ENCODE measurements at places on chromosomes 13 and 19. TPM values are rescaled to one million over a fixed set of nuclear protein-coding genes. Genes with fewer than 3 reads are reported as not detected.

Gene ZNF296
- polyA plus RNA-seq: 0.45 TPM

Gene ZNF418
- polyA plus RNA-seq: 11.3 TPM

Gene OR10H1
- polyA plus RNA-seq: not detected

Gene TMEM145
- not detected for polyA plus RNA-seq

Gene LILRA6
- polyA plus RNA-seq: 1.8 TPM

Gene NCAN
- not detected for polyA plus RNA-seq

Gene ZNF350
- 7.3 TPM for polyA plus RNA-seq

Gene S1PR5
- 1.5 TPM for polyA plus RNA-seq

Gene S1PR4
- 0.21 TPM for polyA plus RNA-seq

- DNase-seq: no peak
Measured at GRCh38 chr19:28884786-28885476, 328.0 kb downstream of the UQCRFS1 start.

GRCh38 chr13:91185294-91185863 is 162.1 kb upstream of the MIR17HG start:
- peak; percentile 40 for DNase-seq

GRCh38 chr13:86882835-86883234 is 788.3 kb upstream of the SLITRK5 start:
- DNase-seq: no peak

DNA sequence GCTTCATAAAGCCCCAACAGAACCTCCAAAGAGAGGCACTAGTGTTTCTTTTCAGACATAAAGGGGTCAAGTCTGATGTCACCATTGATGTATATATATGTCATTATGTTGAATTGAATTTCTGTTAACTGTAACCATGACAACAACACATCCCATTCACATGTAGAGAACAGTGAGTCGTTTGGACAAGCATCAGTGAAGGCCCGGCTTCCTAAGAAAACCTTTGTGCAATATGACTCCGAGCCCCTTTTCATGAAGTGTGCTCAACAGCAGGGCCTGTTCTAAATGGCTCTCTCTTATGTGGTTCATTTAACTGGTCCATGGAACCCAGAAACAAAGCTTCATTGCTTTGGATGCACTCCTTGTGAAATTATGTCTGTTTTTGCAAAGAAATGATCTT is 67.2 kb upstream of the UBL3 start:
- DNase-seq: no peak

DNA sequence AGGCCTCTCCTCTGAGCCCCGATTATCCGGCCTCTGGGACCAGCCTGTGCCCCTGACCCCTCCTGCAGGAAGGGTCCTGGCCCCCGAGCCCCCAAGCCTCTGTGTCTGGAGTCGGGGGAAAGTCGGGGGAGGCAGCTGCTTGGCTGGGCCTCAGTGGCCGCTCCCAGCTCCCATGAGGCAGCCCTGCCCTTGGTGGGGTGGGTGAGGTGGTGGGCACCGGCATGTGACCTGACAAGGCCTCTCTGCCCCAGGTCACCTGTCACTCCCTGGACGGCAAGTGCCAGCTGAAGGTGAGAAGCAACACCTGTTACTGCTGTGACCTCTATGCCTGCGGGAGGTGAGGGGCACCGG is 41.5 kb downstream of the TMEM255B start:
- no peak for DNase-seq

DNA sequence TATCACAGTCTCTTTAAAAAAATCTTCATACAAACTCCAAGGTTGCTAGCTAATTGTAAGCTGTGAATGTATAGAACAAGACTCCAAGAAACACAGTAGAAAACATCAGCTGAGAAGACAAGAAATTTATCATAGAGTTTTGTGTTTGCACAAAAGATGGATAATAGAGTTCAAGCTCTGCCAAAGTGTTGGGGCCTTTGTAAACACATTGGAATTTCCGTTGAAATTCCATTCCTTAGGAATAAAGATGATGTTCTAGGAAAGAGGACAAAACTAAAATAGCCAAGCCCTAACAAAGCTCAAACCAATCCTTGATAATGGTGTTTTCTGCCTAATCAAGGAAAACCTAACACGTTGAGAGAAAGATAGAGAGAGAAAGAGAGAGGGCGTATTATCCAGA is 20.6 kb downstream of the LRRC63 start:
- no peak for DNase-seq

DNA sequence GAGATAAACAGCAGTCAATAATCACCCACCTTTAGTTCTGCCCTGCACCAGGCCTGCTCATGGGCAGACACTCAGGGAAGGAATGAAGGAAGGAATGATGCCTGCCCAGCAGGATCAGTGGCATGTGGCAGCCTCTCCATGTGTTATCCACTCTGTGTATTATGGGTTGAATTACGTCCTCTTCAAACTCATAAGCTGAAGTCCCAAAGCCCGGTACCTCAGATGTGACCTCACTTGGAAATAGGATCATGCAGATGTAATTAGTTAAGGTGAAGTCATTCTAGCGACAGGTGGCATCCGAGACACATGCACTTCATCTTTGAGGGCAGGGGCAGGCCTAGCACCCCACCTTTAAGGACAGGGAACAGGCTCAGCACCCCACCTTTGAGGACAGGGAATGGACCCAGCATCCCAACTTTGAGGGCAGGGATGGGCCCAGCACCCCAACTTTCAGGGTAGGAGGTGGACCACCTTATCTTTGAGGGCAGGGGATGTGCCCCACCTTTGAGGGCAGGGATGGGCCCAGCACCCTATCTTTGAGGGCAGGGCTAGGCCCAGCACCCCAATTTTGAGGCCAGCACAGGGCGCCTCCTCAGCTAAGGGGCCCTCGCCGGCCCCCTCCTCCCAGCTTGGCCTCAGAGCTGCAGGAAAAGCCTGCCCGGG is 127.6 kb downstream of the URI1 start:
- no peak for DNase-seq

- no peak for DNase-seq
Measured at GRCh38 chr19:33205531-33206260, 11.6 kb downstream of the LRP3 start.

DNA sequence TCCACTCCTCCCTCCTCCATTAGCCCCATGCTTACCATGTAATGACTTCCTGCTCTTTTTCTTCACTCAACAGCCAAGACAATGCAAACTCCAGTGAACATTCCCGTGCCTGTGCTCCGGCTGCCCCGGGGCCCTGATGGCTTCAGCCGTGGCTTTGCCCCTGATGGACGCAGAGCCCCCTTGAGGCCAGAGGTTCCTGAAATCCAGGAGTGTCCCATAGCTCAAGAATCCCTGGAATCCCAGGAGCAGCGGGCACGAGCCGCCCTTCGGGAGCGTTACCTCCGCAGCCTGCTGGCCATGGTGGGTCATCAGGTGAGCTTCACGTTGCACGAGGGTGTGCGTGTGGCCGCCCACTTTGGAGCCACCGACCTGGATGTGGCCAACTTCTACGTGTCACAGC is 2.9 kb upstream of the PPP1R37 start:
- DNase-seq: no peak

- DNase-seq: no peak
Measured at GRCh38 chr13:73631411-73631810, 502.8 kb downstream of the KLF12 start.

DNA sequence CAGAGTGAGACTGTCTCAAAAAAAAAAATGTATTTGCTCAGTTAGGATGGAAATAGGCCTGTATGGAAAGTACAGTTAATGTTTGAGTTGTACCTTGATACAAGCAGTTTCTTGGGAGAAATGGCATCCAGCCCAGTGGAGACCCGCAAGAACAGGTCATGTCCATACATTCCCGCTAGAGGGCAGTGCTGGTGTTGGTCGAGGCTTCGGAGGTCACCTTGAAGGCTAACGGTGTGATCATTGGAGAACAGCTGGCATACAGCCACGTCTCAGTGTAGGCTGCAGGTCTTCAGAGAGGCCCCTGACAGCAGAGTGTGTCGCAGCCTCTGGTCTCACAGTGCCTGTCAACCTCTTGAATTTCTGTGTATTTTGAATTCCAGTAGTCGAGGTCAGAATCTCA is 7.5 kb downstream of the ZNF610 start:
- peak; percentile 59 for DNase-seq

GRCh38 chr13:35855531-35856019 is 275.6 kb downstream of the DCLK1 start:
- DNase-seq: no peak

DNA sequence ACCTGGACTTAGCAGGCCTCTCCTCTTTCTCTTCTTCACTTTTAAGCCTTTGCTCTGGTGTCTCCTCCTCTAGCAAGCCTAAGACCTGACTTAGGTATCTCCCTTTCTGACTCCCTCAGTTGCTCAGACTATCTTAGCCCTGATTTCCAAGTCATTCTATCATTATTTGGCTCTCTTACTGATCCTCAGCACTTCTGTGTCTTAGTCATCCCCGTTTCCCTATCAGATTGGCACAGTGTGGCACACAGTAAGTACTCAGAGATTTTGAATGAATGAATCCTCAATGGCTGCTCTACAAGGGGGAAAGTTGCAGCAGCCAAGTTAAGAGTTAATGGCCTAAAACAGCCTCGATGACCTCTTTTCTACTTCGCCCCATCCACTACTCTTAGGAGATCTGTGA is 8.2 kb downstream of the KCTD12 start:
- no peak for DNase-seq

DNA sequence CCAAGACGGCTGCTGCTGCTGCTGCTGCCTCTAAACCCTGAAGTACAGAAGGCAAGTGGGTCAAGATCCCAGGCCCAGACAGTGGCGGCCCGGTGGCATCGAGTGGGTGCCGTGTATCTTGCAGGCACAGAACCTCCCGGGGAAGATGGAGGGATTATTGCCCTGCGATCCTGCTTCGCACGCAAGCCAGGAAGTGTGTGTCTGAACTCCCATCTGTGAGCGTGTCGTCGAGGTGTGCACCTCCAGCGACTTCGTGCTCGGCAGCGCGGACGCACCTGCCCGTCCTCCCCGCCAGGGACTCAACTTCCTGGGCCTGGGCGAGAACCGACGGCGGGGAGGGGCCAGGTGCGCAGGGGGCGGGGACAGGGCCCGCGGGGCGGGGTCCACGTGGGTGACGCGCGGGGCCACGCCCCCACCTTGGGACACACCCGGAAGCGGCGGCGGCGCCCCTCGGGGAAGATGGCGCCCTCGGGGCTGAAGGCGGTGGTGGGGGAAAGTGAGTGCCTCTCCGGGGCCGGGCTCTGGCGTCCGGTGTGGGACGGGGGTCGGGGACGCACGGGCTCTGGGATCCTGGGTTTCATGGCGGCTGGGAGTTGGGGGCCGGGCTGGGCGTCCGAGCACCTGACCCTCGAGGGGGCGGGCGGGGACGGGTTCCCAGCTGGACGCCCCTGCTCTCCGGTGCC is at the start of gene STXBP2:
TSS of gene STXBP2 (plus strand) at position 420 of the 683 bp plus-strand sequence. CDS start at position 460, 40 bp downstream.
- DNase-seq: no peak

DNA sequence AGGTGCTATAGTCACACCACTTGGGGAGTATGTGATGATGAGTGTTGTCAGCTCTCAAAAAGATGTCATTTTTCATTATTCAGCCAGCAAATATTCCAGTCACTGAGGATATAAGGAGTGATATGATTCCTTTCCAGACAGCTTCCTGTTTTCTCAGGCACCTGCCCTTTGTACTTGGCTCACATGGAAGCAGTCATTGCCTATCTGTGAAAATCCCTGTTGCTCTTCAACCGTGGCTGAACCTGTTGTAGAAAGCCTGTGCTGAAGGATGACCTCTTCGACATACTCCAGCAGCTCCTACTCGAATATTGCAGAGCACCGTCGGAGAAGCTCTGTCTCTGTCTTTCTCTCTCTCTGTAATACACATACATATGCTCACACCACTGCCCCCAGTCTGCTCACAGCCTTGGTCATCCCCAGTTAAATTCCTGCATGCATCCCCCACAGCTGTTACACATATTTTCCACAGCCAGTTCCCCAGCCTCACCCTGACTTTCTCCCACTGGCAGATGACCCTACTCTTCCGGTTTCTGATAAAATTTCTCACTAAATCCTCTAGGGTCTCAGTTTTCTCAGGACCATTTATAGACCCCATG is 204.2 kb upstream of the ARGLU1 start:
- no peak for DNase-seq

GRCh38 chr13:111322916-111323331 is 2.5 kb downstream of the TEX29 start:
- no peak for DNase-seq

DNA sequence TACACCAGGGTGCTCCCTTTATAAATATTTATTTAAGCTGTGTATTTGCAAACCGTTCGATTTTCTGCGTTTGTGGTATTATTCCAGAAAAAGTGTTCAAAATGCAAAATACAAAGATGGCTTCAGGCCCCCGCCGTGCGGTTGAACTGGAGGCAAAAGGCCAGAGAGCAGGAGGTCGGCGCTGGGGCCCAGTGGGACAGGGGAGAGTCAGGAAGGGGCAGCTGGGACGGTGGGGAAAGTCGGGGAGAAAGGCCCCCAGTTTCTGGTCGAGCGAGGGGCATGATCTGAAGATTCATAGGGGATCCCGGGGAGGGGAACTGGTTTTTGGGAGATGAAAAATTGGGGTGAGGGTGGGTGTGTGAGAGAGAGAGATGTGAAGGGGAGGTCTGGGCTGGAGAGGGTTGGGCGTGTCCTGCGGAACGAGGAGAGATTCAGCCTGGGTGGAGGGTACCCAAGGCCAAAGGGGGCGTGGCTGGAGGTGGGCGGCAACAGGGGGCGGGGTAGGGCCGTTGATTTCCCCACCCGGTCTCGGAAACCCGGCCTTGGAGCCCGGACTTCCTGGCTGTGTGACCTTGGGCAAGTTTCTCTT is 678 bp downstream of the ISOC2 start:
- peak; percentile 92 for DNase-seq

DNA sequence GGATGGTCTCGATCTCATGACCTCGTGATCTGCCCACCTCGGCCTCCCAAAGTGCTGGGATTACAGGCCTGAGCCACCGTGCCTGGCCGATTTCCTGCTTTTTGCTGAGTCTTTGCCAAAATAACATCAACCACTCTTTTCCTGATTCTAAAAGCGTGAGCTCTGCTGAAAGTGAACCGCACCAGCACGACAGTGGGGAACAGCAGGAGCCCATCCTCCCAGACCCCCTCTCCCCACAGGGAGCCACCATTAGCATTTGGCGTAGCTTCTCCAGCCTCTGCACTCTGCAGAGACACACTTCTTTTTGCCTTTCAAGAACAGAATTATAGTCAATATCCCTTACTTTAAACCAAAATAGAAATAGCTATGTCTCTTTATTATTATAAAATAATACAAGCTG is 41.3 kb downstream of the MYH14 start:
- no peak for DNase-seq

- DNase-seq: peak; percentile 2
Measured at GRCh38 chr19:55809381-55810058, 22.3 kb downstream of the NLRP11 start.

DNA sequence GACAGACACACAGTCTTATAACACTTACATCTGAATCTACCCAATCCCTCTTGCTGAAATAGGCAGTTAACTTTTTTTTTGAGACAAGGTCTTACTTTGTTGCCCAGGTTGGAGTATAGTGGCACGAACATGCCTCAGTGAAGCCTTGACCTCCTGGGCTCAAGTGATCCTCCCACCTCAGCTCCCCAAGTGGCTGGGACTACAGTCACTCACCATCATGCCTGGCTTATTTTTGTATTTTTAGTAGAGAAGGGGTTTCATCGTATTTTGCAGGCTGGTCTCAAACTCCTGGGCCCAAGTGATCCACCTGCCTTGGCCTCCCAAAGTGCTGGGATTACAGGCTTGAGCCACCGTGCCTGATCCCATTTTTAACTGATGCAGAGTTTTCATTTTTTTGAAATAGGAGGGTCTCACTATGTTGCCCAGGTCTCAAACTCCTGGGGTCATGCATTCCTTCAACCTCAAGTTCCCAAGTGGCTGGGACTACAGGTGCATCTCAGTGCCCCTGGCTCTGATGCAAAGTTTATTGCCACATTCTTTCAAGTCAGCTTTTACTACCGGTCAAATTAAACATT is 7.6 kb downstream of the ELF1 start:
- no peak for DNase-seq
